ENCODE measurements at places on chromosomes 7 and 10.
A peak's percentile ranks its signal among the peaks of the same experiment; 100 is the strongest.

DNA sequence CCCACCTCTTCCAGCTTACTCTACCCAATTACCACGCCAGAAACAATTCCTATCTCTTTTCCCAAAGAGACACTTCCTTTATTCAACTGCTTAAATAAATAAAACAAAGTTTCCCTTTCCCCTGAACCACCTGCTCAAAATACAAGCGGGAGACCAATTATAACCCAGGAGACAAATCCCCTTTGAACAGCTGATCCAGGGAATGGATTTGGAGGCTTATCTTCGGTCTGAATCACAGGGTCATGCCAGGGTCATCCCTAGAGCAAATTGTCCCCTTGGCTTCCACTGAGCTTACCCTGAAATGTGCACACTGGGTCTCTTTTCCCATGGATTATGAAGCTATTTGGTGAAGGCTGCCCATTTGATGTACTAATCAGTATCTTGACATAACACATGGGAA, 99.9 kb upstream of the JAZF1 start:
- no peak for DNase-seq

DNA sequence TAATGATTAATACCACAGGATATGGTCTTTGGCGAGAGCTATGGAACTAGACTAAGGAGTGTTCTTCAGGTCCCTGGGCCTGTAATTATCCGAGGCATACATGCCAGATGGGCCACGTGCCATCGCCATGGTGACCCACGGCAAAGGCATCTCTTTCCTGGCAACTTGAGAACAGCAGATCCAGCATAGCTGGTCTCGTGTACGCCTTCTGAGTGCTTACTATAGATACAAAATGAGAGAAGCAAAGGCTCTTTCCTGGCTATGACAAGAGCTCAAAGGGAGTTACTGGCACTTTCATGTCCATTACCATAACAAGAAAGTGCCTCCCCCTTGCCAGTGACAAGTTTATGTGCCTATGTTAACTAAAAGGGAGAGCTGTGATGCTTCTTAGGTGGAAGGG, 26.0 kb upstream of the GLI3 start:
- DNase-seq = no peak

DNA sequence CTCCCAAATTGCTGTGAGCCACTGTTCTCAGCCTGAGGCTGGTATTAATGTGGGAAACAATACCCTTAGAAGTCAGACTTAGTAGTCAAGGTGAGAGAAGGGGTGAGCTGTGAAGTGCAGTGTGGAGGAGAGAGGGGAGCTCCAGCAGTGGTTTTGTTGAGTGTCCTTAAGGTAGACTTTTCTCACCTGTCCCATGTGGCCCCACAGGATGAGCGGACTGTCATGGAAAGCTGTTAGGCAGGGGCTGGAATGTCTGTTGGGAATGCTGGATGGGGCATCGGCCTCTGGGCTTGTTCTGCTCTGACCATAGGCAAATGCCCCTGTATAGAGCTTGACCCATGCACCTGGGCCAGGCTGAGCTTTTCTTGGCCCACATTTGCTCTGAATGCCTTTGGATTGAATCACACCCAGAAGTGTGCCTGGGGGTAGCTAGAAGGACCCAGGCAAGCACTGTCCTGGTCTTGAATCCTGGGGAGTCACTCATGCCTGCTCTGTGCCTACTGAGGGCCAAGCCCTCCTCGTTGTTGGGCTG, 36.3 kb upstream of the SH2D4B start:
- no peak for DNase-seq

GRCh38 chr10:113422371-113422770, 130.5 kb upstream of the HABP2 start:
- no peak for DNase-seq

- DNase-seq = no peak
Measured at GRCh38 chr10:21202776-21203462, 305.8 kb upstream of the NEBL start.

- DNase-seq = no peak
Measured at GRCh38 chr10:104842704-104843103, 201.6 kb downstream of the SORCS3 start.

DNA sequence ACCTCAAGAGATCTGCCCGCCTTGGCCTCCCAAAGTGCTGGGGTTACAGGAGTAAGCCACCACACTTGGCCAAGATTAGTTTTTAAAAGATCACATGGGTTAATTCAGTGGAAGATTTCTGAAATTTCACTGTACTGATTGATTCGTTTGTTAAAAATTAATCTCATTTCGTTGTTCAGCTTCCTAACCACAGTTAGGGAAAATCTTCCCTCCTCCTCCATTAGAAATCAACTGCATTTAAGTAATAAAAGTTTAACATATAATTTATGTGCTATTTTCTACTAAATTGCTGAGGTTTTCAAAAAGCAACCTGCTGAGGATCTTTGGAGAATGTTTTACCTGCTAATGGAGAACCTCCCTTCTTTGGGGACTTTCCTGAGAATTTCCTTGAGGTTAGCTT, 522.4 kb downstream of the GATA3 start:
- DNase-seq = no peak

DNA sequence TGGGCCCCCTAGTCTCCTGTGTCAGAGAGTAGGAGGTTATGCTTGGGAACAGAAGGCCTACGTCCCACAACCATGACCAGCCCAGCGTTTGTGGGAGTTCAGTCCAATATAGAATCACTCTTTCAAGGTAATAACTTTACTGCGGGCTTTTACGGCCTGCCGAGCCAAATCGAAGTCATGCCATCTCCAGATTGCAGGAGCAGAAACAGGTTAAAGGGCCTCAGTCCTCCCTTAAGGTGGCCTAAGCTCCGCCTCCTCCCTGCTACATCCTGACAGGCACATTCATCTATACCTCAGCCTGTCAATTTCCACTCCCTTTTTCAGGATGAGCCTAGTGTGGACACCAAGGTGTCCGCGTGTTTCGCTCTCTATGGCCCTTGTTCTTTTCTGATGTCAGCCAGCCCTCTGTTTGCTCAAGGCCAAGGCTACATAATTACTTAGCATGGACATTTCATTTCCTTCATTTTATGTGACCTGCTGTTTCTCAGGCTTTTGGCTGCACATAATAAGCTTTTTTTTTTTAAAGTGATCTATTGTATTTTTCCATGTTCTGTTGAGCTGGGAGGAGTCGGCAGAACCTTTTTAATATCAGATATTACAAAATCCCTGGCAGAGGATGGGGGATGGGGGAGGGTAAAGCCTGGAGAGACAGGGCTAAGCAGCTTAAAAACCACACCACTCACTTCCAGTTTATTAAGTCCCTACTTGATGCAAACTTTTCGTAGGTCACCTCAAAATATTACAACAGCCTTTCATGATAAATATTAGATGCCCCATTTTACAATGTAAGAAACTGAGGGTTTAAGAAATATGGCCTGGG, 84.6 kb downstream of the CACNB2 start:
- no peak for DNase-seq

GRCh38 chr10:126090911-126091728, 194.8 kb downstream of the FANK1 start:
- no peak for DNase-seq

GRCh38 chr7:64997927-64998391, 7.1 kb upstream of the ZNF117 start:
- DNase-seq = no peak

- DNase-seq = no peak
Measured at GRCh38 chr7:139854124-139854511, 25.1 kb downstream of the TBXAS1 start.

DNA sequence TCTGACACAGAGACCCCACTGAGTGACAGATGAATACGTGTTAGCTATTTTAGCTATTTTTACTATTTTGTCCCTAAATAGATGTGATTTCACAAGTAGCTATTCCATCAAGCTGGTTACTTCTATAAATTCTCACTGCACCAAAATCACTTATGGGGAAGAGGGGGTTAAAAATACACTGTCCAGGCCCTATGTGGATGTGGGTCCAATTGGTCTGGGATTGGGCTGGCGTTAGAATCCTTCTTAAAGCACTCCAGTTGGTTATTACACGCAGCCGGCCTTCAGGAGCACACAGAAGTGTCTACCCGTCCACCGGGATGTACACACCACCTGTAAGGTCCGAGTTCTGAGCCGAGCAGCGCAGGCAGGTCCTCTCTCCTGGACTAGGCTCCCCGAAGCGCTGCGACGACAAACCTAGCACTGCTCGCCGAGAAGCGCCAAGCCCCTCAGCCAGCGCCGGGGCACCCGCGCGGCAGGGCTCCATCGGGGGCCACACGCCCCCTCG, 222.3 kb upstream of the MKLN1 start:
- peak; percentile 45 for DNase-seq

GRCh38 chr10:6067457-6067856, 5.3 kb upstream of the IL2RA start:
- DNase-seq = peak; percentile 24

- DNase-seq = no peak
Measured at GRCh38 chr10:23069019-23069815, 26.2 kb upstream of the MSRB2 start.

DNA sequence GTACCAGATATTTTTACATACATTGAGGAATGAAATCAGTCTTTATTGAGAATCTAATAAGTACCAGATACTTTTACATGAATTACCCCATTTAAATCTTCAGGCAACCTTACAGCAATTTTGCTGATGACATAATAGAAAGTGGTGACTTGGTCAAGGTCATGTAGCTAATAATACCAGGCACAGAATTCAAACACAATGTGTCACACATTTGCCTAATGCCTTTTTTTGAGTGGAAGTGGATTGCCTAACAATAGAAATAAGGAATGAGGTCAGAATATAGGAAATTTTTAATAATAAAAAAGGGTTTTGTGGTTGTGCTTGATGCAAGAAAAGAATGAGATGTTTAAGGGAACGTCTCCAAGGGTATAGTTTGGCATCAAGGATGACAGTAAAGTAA, 466.6 kb upstream of the IGFBP3 start:
- no peak for DNase-seq

DNA sequence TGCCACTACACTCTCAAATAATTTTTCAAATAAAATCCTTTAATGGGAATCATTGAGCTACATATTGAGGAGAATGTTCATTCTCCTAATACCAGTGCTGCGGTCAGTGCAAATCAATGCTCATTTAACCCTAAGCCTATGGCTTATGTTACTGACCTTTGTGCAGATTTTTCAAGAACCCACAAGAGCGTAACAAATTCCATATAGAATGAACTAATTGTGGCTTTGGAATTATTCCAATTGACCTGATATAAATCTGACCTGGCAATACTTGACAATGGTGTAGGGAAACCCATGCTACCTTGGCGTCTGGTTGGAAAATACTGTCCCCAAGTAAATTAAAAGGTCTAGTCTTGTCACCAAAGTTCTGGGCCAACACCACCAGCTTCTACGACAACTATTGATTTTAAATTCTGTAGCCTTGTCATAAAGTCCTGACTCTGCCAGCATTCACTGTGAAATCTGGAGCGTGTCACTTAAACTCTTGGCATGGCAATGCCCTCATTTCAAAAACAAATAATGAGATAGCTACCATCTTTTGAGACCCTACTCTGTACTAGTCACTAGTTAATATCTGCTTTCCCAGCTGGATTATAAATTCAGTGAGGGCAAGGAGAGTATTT, 320.9 kb downstream of the AHR start:
- no peak for DNase-seq

- DNase-seq = no peak
Measured at GRCh38 chr10:126586128-126586527, 84.4 kb downstream of the C10orf90 start.

GRCh38 chr7:3725155-3726059, 424.4 kb downstream of the SDK1 start:
- no peak for DNase-seq

GRCh38 chr7:151175047-151175792, 7.7 kb upstream of the GBX1 start:
- DNase-seq = no peak

DNA sequence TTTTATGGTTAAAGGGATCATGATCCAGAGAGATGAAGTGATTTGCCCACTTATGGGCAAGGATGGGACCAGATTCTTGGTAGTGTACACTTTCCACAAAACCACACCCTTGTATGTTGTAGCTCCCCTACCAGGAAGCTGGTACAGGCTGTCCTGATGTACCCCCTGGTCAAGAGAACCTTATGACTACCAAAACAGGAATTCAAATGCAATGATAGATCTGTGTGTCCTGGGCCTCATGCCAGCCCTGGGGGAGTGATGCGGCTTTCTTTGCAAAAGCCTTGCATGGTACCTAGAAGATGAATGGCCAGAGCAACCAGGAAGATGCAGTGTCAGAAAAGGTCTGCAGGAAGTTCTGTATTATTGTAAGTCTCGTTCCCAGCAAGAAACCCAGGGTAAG, 94.9 kb upstream of the AGK start:
- no peak for DNase-seq

GRCh38 chr10:29982997-29983648, 76.3 kb downstream of the JCAD start:
- DNase-seq = no peak

DNA sequence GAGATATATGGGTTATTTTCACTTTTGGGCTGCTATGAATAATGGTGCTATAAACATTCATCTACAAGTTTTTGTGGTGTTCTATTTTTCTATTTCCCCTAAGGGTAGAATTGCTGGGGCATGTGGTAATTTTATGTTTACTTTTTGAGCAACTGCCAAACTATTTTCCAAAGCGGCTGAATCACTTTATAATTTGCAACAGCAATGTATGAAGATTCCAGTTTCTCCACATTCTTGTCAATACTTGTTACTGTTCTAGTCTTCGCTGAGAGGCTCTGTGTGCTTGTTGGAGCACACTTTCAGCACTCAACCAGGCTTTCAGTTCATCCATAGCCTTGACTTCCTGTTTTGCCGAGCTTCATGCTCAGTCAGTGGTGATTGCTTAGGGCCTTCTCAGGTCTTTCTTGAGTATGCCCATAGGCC, 39.0 kb downstream of the ADK start:
- DNase-seq = no peak

- DNase-seq = peak; percentile 87
Measured at GRCh38 chr10:86971232-86971991, 3.1 kb downstream of the ADIRF start.

GRCh38 chr7:66768865-66769832, 28.6 kb downstream of the RABGEF1 start:
- no peak for DNase-seq

DNA sequence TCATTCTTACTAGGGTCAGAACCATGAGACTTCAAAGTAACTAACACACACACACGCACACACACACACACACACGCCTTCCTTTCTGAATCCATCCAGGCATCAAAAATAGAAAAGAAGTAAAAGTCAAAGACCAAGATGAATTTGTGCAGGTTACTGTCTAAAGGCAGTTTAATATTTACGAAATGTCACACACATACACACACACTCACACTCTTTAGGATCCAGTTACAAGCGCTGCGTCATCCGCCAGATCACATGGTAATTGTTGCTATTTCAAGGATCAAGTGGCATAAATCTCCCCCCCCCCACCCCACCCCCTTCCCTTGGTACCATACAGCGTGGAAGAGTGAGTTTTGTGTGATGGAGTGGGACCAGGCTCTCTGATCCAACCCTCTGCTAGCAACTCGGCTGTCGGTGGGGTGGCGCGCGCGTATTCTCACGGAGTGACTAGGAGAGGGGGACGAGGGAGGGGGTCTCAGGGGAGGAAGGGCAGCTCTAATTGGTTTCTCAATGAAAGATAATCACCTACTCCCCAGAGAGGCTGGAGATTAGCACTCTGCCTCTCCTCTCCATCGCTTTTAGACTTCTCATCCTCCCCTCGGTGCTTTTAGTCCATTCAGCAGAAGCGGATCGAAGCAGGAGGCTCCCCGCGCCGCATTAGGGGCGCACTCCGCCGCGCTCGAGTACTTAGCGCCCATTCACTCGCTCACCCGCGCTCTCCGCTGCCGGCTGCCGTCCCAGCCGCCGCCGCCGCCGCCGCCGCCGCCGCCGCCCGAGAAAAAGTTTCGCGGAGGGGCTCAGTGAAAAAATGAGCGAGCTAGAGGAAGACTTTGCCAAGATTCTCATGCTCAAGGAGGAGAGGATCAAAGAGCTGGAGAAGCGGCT, 83.5 kb upstream of the PRKG1 start:
- no peak for DNase-seq
